Aortic smooth muscle cell (primary cell): ENCODE measurements at places on chromosomes 11 and 22. TPM values are rescaled to one million over a fixed set of nuclear protein-coding genes. Genes with fewer than 3 reads are reported as not detected.

The CCDC73 gene
- total RNA-seq: not detected in 2 replicates

The CLDN5 gene
- total RNA-seq: 7.7 and 17.2 TPM in 2 replicates

The OR4D5 gene
- not detected in 2 replicates for total RNA-seq

The OR52N4 gene
- total RNA-seq: not detected in 2 replicates

The DEPDC5 gene
- total RNA-seq: 10.2 and 10.6 TPM in 2 replicates

The NXPE4 gene
- total RNA-seq: not detected in 2 replicates

The VPREB3 gene
- not detected in 2 replicates for total RNA-seq

The E2F8 gene
- 0.56 and 0.79 TPM in 2 replicates for total RNA-seq

The LIF gene
- 13.5 and 49.1 TPM in 2 replicates for total RNA-seq

The AQP11 gene
- total RNA-seq: 0.40 and 0.56 TPM in 2 replicates

The SOX6 gene
- 0.40 and 0.50 TPM in 2 replicates for total RNA-seq

The KDM4E gene
- total RNA-seq: not detected in 2 replicates

The LARGE1 gene
- 11.8 and 16.5 TPM in 2 replicates for total RNA-seq

The C11orf52 gene
- 0.40 and 1.1 TPM in 2 replicates for total RNA-seq
